ENCODE measurements at places on chromosomes 4 and X.

DNA sequence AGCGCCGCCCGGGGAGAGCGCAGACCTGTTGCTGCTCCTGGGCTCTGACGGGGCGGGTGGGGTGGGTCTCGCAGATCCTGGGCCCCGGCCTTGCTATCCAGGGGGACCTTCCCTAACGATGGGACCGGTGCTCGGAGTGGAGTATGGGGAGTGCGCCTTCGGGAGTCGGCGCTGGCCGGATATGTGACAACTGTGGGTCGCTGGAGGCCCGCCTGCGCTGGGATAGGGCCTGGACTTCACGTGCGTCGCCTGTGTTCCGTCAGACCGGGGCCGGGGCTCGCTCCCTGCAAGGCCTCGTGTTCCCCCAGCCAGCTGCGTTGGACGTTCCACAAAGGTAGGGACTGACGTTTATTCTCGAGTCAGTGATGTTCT is 1.3 kb downstream of the TBL1X start:
- peak; percentile 16 for DNase-seq

DNA sequence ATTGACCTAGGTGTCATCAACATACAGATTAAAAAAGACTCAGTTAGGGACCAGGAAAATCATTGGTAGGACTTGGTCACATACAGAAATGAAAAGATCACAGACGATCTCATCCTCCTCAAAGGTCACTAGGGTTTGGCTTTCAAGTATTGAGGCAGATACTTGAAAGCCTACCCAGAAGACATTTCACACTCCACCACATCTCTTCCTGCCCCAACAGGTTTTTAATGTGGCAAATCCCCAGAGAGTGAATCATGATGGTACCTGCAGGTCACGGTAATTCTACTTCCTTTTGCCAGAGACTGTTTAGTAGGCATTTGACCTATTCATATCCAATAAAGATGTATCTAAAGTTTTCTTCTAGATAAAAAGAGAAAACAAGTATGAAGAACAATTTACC is 44.1 kb downstream of the INPP4B start:
- peak; percentile 13 for DNase-seq

DNA sequence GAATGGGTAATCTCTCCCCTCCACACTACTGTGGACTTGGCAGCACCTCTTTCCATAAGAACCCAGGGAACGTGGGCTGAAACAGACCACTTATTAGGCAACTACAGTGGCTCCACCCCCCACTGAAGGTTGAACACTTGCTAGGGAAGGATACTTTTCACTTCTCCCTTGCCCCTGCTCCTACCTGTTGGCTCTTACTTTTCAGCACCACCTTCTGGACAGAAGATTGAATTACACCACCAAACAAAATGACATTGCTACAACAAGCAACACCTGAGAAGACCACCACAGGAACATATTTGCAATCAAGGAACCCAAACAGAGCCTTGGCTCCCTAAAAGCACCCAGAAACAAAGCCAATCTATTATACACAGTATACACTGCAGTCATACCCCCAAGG is 132.1 kb upstream of the CXCL13 start:
- DNase-seq, result no peak

DNA sequence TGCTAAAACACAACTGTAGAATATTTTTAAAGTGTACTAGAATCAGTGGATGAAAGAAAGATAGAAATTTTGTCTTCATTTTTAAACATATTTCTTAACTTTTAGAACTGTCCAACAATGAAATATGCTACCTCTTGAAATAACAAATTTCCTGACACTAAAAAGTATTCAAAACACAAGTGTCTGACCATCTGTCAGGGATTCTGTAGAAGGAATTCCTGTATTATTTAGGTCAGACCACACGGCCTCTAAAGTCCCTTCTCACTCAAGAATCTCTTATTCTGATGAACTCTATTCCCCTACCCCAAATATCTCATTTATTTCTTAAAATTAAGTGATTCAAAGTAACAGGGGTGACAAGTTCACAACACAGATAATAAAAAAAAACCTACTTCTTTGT is 99.1 kb downstream of the MAML3 start:
- no peak for DNase-seq

GRCh38 chr4:175834312-175834672 is 22.2 kb upstream of the GPM6A start:
- no peak for DNase-seq

GRCh38 chr4:169013396-169013795 is 3.3 kb upstream of the CBR4 start:
- DNase-seq, result no peak

- DNase-seq, result no peak
Measured at GRCh38 chr4:105171912-105172311, 25.2 kb downstream of the TET2 start.

- no peak for DNase-seq
Measured at GRCh38 chrX:107047622-107048021, 47.6 kb upstream of the MORC4 start.

DNA sequence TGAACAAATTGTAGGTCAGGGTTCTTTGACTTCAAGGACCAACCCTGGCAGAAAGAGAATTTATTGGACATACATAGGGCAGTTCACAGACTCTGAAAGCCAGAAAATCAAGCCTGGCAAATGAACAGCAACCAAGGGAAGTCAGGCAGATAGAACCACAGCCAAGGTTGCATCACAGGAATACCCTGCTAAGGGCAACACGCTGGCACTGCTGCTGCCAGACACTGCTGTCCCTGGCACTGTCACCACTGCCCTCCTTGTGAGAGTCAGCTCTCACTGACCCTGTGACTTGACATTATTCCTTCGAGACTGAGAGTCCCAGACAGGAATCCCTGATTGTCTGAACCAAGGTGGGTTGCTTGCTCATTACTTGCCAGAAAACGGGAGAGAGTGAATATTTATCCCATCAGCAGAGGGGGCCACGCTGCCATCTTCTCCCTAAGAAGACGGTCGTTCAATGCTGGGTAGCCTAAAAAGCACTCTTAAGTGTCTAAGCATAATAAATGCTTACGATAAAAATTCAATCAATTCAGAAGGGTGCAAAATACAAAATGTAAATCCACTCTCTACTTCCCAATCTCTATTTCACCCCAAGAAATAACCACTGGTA is 23.2 kb upstream of the PTTG2 start:
- DNase-seq, result no peak

DNA sequence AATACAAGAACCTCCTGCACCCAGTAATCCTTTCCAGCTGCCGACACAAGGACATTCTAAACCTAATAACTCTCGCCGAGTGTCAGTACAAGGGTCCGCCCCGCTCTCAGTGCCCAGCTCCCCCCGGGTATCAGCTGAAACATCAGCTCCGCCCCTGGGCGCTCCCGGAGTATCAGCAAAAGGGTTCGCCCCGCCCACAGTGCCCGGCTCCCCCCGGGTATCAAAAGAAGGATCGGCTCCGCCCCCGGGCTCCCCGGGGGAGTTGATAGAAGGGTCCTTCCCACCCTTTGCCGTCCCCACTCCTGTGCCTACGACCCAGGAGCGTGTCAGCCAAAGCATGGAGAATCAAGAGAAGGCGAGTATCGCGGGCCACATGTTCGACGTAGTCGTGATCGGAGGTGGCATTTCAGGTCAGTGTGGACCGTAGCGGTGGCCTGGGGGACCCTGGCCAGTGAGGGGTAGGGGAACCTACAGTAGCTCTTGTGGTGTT is at the start of gene MAOA:
MAOA (plus strand) TSS at position 295 of the 490 bp plus-strand sequence; CDS start at position 338, 43 bp downstream.
- peak; percentile 26 for DNase-seq

- DNase-seq, result no peak
Measured at GRCh38 chrX:69524781-69525363, 20.7 kb downstream of the NALF2 start.

DNA sequence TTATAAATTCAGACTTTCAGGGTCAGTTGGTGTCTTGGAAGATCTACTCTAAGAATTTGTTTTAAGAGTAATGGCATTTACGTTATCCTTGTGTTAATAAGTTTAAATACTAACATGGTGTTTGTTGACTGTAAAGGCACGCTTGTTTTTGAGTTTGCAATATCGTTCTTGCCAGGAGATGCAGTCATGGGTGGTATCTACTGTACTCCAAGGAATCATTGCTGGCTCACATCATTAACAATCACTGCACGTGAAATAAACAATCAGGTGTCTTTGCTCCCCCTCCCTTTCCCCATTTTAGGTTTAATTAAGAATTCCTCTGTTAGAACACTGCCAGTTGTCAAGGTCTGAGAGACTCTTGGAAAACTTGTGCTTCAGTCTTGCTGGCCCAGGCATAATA is 1.6 kb downstream of the HHIP start:
- DNase-seq, result no peak

- no peak for DNase-seq
Measured at GRCh38 chrX:56787734-56788152, 58.7 kb downstream of the NBDY start.

DNA sequence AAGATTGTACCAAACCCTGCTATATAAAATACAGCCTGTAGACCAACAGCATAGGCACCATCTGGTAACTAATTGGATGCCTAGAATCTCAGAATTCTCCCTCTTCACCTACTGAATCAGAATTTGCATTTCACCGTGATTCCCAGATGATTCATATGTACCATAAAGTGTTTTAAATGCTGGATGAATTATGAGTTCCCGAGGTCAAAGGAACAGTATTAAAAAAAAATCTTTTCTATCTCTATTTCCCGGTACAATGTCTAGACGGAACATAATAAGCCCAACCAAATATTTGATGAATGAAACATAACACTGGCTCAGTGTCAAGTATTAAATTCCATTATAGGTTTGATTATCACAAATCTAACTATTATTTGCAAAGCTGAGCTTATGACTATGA is 280.0 kb downstream of the ANKRD50 start:
- DNase-seq, result no peak

DNA sequence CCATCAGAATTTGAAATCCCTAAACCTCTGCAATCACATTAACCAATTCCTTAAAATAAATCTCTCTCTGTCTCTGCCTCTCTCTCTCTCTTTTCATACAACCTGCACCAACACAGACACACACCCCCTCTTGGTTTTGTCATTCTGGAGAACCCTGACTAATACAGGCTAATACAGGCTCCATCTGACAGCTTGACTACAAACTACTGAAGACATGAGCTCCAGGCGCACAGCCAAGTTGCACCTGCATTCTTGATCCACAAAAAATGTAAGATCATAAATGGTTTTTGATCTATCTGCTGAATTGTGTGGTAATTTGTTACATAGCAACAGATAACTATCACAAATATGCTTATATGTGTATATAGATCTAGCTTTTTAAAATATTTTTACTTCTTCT is 2414.2 kb downstream of the PCDH7 start:
- no peak for DNase-seq

GRCh38 chr4:74446193-74446868 is 1.4 kb downstream of the AREG start:
- DNase-seq, result no peak

DNA sequence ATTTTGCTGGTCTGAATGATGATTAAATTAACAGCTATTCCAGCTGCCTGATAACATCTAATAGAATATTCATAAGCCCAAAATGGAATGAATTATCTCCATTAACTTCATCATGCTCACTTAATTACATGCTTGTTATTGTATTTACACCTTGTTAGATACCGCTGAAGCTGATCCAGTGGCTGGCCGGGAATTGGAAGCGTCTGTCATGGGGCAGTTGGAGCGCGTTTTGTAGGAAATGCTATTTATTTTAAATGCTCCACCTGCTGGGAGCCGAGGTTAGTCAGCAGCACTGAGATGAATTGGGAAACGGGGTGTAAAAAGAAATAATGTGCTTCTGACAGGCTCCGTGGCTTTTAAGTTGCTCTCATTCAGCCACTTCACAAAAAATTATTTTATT is 25.2 kb downstream of the ARX start:
- DNase-seq, result no peak

GRCh38 chr4:168411318-168412150 is 68.8 kb downstream of the DDX60L start:
- no peak for DNase-seq

DNA sequence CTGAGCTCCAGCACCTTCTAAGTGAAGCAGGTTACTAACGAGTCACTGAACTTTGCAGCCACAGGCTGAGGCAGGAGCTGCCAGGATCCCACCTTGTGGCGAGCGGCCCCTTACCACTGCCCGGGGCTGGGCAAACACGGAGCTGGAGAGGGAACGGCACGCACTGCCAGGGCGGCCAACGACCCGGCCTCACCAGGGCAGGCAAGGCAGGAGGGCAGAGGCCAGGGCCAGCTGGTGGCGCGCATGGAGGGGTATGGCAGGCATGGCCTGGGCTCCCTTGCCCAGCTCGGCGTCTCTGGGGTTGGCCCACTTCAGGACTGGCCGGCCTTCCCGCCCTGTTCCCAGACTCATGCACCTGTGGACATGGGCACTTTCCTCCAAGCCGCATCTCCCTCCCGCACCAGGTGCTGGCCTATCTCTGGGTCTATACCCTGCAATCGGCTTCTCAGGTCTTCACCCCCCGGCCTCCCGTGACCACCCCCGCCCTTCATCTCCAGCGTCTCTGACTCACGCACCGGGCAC is 64.9 kb downstream of the FAM53A start:
- no peak for DNase-seq

DNA sequence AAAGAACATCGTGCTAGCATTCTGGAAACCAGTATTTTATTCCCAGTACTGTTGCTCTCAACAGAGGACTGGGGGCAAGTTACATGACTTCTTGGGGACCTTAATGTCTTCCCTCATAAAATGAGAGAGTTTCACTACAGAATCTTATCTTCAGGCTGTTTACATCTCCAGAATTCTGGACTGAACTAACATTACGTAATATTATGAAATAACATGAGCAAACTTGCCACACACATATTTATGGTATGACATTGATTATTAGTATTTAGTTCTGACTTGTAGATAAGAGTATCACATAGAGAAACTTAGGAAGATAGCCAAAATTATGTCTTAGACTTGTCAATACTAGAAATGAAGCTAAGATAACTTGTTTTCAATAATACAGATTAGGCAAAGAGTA is 68.0 kb downstream of the NFKB1 start:
- DNase-seq, result no peak

Data from activated CD4-positive, alpha-beta T cell treated with anti-CD3 and anti-CD28 coated beads, Interleukin-2, amount 10 ng/mL, durations not matched to agents 7 days and 5 days (primary cell).